ENCODE measurements at places on chromosomes 3 and 15.

GRCh38 chr3:23959135-23959900 is 14.2 kb downstream of the NR1D2 start:
- DNase-seq: no peak

DNA sequence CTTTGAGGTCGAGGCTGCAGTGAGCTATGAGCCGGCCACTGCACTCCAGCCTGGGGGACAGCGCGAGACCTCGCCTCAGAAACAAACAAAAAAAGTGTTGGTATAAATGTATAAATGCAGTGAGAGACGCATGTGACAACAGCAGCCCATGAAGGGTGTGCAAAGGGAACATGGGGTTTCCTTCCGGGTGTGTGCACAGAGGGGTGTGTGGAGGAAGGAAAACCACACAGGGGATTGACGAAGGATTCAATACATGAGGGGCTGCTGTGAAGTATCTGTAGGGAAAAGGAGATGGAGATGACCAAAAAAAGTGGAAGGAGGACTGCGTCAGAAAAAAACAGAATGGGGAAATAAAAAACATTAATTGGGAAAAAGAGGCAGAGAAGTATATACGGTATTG is 1.1 kb downstream of the MTFMT start:
- no peak for DNase-seq

DNA sequence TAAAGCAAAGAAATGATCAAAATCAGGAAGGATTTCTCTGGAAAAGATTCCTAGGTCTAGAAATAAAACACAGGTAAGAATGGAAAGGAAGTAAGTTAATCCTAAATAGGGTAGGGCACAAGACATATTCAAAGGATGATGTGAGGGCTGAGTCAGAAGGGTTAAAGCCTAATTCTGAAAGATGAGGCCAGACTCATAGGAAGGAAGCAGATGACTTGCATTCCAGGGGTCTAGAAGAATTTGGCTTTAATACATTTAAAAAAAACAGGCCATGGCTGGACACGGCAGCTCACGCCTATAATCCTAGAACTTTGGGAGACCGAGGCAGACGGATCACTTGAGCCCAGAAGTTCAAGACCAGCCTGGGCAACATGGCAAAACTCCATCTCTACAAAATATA is 3.2 kb downstream of the SSR3 start:
- no peak for DNase-seq

DNA sequence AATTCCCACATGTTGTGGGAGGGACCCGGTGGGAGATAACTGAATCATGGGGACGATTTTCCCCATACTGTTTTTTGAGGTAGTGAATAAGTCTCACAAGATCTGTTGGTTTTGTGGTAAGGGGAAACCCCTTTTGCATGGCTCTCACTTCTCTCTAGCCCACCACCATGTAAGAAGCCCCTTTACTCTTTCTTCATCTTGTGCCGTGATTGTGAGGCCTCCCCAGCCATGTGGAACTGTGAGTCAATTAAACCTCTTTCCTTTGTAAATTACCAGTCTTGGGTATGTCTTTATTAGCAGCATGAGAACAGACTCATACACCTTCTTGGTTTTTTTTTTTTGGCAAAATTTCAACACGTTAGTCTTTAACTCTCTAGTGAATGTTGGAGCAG is 18.1 kb downstream of the ARL8B start:
- no peak for DNase-seq

- no peak for DNase-seq
These were observed 278.7 kb downstream of the NEK10 start for GRCh38 chr3:27090275-27091041.

DNA sequence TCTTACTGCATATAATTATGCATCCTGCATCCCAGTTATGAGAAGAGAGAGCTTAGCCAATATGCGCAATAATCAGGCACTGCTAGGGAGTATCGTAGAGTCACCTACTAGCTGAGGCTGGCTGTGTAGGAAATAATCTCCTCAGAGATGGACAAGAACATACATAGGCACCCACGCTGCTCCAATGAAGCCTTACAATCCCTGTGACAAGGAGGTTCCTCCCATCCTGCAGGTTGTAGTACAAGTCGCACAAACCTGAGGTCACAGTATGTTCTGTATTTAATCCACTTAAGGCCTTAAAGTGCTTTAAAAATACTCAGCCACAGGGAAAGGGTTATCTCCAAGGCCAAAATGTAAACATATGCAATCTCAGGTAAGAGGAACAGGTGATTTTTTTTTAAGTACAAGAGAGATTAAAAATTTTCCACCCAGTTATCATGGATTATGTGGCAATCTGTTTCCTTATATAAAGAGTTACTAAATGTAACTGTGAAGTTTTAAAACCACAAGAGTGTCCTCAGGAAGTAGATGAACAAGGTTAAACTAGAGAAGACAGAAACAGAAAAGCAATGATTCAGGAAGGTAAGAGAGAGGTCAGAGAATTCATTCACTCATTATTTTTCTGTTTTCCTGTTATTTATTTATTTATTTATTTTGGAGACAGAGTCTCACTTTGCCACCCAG is 7.5 kb upstream of the COLQ start:
- DNase-seq: no peak

DNA sequence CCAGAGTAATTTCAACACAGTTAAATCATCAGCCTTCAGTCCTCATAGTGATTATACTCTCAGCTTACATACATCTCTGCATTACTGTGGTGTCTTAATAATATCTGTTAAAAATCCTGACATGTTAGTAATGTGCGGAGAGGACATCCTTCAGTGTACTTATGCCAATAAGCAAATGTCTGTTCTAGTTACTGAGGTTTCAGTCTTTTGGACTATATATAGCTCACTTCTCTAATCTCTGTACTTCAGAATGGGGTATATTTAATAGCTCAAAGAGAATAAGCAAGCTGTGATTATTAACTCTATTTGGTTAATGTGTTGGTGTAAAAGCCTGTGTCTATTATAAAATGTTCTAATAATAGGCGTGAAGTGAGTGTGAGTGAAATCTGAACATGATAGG is 28.9 kb upstream of the OSTN start:
- no peak for DNase-seq

- no peak for DNase-seq
These were observed 28.7 kb downstream of the SATB1 start for GRCh38 chr3:18396428-18396827.

GRCh38 chr3:46695962-46696894 is 2.7 kb upstream of the ALS2CL start:
- no peak for DNase-seq

- no peak for DNase-seq
These were observed 33.4 kb upstream of the PSMD6 start for GRCh38 chr3:64056606-64057180.

DNA sequence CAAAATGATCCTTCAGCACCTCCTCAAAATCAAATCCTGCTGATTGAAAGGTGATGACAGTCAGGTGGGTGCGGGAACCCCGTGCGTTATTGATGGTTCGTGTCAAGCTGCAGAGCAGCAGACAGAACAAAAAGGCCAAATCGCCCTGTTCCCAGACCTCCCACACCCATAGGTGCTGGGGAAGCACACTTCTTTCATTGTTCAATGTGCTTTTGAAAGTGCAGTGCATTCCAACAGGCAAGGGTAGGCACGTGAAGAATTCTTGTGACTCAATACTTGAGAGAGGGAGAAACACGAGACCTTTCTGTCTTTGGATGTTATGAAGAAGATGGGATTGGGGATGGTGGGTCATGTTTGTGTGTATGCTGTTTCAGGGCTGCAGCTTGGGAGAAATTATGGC is 514.0 kb downstream of the MCTP2 start:
- no peak for DNase-seq

GRCh38 chr3:94304954-94305353 is 242.1 kb downstream of the NSUN3 start:
- DNase-seq: no peak

DNA sequence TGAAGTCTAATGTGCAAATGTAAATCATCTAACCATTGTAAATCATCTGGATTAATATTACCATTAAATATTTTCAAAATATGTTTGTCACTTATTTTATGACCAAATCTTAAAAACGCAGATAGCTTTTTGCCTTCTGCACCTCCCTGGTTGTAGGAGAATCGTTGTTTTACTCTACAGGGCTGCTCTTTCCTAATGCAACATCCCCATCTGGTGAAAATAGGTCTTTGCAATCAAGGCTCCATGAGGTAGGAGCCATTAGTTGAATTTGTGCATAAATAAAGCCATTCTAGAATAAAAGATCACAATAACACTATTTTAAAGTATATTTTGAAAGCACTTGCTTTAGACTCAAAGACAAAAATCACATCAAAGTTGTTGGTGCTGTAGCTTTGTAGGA is 535.6 kb upstream of the AGTR1 start:
- DNase-seq: no peak

Data from cerebellar nuclear complex (tissue), 1 donor.